ENCODE measurements at places on chromosomes 12 and 14.

- DNase-seq, result no peak
These were observed 106.7 kb downstream of the PPP2R5E start for GRCh38 chr14:63436286-63437098.

- peak; percentile 52 for DNase-seq
These were observed 59.7 kb downstream of the PLXNC1 start for GRCh38 chr12:94207849-94208621.

GRCh38 chr12:13114251-13115052 is 11.0 kb upstream of the GSG1 start:
- no peak for DNase-seq

DNA sequence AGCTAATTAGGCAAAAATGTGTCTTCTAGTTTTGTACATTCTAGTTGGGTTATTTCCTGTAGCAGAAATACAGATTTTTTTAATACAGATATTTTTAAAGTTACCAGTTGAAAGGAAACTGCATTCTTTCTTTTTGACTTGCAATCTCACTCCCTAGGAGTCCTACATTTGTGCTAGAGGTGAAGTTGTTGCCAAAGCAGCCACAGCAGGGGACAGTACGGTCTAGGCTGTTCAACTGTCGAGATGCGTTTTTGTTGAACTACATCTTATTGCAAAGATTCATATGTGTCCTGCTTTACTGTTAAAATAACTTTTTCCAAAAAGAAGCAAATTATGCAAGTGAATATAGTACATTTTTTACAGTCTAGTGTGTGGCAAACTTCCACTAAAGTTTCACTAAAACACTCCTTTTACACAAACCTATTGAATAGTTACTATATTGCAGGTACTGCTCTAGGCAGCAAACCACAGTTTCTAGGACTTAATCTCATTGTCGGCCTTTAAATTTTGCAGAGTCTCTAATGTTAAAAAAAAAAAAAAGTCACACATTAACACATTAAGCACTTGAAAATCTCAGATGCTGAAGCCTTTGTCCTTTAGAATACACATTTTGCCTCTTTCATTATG is 30.2 kb upstream of the SRGAP1 start:
- DNase-seq, result no peak

GRCh38 chr12:18849761-18850160 is 111.8 kb downstream of the CAPZA3 start:
- no peak for DNase-seq

DNA sequence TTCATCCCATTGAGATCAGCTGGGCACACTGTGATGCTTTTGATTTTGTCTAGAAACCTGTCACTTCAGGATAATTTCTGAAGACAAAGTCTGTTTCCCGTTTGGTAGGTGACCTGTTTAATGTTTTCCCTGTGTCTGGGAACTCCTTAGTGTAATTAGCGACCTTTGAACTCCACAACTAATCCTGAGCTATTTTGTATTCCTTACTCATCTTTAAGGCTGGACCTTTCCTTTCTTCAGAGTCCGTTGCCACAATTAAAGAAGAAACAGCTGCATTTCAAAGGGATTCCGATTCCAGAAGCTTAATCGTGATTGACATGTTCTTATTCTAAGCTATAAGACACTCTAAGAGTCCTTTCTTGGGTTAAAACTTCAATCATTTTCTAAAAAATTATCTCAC is 22.0 kb downstream of the AP5M1 start:
- no peak for DNase-seq

- peak; percentile 21 for DNase-seq
These were observed 12.9 kb upstream of the TUBA1A start for GRCh38 chr12:49201595-49202295.

DNA sequence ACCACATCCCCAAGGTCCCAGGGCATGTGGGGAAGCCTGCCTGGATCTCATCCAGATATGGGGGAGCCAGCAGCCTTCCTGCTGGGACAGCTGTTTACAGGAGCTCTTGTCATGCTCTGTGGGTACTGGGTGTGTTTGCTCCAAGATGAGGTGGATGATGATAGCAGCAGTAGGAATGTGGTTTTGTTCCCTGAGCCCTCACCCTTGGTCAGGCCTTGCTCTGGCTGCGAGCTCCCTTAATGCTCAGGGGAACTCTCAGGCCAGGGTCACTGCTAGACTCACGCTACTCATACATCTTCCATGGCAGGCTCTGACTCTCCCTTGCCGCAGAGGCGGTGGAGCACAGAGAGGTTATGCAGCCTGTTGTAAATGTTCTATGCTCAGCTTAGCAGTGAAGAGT is 990.3 kb downstream of the AACS start:
- no peak for DNase-seq

DNA sequence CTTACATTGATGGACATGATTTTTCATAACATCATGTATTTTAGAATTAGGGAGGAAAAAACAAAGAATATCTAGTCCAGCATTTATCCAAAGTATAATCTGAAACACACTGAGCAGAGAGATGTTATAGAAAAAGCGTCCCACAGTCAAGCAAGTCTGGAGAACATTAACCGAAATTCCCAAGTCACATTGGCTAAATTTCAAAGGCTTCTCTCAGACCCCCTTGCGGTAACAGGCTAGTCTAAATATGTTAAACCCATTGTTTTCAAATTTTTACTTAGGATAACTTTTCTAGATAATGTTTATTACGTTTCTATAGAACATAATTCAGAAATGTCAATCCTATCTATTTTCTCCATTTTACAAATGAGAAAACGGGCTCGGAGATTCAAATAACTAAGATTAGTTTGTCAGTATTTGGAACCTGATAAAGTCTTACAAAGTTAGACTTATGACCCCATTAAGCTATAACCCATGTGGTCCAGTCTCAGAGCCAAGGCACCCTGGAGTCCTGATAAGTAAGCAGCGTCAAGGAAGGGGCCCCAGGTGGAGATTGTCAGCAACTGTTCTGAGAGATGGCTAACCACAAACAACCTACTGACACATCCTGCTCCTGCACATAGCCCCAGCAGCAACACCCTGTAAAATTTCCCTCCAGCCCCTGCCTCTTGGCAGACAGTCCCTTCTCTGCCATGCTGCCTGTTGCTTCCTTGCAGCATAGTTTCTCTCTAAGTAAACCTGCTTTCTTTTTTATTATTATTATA is 220.6 kb upstream of the TMEM260 start:
- no peak for DNase-seq

DNA sequence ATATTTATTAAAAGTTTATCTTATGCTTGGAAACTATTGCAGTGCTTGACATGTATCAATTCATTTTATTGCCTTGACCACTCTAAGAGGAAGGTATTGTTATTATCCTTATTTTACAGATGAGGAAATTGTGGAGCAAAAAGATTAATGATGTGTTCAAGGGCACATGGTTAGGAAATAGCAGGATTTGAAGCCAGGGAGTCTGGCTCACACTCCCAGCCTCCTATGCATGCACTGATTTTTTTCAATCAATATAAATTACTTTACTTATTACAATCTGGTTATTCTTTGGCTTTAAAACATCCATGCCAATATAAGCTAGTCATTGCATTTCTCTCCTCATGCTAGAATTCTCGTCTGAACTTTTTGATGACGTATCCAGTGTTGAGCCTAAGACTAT is 94.2 kb upstream of the TBX5 start:
- DNase-seq, result no peak

GRCh38 chr12:67091204-67091603 is 178.0 kb upstream of the CAND1 start:
- no peak for DNase-seq

GRCh38 chr14:70188659-70189455 is at the start of gene SLC8A3:
SLC8A3 (minus strand) TSS chr14:70188951; CDS start chr14:70168422, 20,529 bp downstream.
- DNase-seq, result no peak

DNA sequence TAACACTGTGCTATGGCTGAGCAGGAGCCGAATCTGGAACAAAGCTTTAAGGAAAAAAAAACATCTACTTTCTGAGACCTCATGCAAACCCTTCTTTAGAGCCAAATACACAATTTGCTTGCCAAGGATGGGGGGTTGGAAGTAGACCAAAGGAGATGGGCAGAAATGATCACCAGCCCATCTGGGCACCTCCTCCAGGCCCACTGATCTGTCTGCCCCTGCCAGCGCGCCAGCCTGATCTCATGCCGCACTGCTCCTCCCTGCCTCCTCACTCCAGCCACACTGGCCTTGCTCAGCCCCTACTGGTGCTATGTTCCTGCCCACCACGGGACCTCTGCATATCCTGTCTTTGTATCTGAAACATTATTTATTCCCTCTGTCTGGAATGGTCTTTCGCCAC is 24.8 kb upstream of the RAB35 start:
- DNase-seq, result no peak

GRCh38 chr14:54108481-54109471 is 152.2 kb upstream of the BMP4 start:
- no peak for DNase-seq

GRCh38 chr14:74733221-74733620 is 20.3 kb downstream of the FCF1 start:
- DNase-seq, result no peak

Measured in CD4-positive, alpha-beta T cell treated with Interferon gamma for 1 hour (primary cell).